ENCODE measurements at places on chromosomes 3 and 15.

DNA sequence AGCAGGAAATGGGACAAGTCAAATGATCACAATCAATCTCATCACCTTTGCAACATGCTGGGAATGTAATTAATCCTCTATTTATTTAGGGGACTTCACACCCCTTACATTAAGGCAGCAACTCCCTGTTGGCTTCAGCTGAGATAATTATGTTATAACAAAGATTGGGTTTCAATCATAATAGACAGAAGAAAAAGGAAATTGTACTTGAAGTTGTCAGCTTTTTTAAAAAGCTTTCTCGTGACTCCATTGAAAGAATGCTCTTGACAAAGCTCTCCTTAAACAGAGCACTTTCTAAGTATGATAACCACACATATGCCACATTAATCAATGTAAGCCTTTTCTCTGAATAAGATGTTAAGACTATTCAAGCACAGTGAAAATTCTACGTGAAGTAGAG is 65.7 kb downstream of the SHQ1 start:
- no peak for DNase-seq

- DNase-seq = no peak
Observed at GRCh38 chr3:125317761-125318160, 57.4 kb downstream of the ZNF148 start.

GRCh38 chr15:63601026-63601703 is 4.0 kb downstream of the FBXL22 start:
- DNase-seq = no peak

GRCh38 chr15:99514306-99514705 is 51.5 kb upstream of the MEF2A start:
- no peak for DNase-seq

- DNase-seq = no peak
Observed at GRCh38 chr3:9231471-9231870, 18.0 kb downstream of the SRGAP3 start.

GRCh38 chr15:51869060-51869421 is 39.6 kb downstream of the TMOD3 start:
- DNase-seq = no peak

GRCh38 chr3:45496555-45496954 is 98.0 kb upstream of the LIMD1 start:
- DNase-seq = no peak

- no peak for DNase-seq
Observed at GRCh38 chr3:105868431-105868741, 426 bp downstream of the CBLB start.

- DNase-seq = no peak
Observed at GRCh38 chr3:60136601-60137000, 1086.8 kb upstream of the CFAP20DC start.

GRCh38 chr3:12955651-12956315 is 114.4 kb upstream of the RPL32 start:
- no peak for DNase-seq

GRCh38 chr15:60595665-60596064 is 116.7 kb upstream of the ICE2 start:
- DNase-seq = no peak

GRCh38 chr15:71373917-71374316 is 258.6 kb downstream of the THSD4 start:
- no peak for DNase-seq

DNA sequence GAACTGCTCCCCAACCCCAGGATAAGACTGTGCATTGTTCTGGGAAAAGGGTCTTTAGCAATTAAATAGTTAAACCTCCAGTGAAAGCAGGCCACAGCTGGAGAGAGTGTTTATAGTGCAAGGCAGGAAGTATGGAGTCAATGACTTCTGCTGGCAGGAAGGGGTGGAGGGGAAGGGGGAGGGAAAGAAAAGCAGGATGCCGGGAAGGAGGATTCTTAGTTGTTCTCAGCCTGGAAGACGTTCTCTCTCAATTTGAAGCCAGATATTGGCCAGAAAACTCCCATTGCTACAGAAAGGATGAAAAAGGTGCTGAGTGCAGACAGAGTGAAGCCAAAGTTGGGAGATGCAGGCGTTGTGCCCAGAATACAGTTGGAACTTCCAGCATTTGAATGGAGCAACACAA is 35.7 kb upstream of the ACTL6A start:
- peak; percentile 50 for DNase-seq

- DNase-seq = no peak
Observed at GRCh38 chr3:17738219-17738618, 4.2 kb downstream of the TBC1D5 start.

DNA sequence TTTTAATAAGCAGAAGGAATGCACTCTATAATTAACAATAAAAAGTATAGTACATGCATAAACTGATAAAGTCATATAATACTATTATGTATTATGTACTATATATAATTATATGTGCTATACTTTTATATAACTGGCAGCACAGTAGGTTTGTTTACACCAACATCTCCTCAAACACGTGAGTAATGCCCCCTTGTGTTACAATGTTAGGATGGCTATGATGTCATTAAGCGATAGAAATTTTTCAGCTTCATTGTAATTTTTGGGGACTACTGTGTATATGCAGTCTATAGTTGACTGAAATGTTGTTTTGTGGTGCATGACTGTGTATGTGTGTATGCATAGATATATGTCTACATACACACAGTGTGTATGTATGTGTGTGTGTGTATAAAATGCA is 100.6 kb downstream of the SLMAP start:
- DNase-seq = peak; percentile 16

- no peak for DNase-seq
Observed at GRCh38 chr3:105958237-105959000, 89.6 kb upstream of the CBLB start.

DNA sequence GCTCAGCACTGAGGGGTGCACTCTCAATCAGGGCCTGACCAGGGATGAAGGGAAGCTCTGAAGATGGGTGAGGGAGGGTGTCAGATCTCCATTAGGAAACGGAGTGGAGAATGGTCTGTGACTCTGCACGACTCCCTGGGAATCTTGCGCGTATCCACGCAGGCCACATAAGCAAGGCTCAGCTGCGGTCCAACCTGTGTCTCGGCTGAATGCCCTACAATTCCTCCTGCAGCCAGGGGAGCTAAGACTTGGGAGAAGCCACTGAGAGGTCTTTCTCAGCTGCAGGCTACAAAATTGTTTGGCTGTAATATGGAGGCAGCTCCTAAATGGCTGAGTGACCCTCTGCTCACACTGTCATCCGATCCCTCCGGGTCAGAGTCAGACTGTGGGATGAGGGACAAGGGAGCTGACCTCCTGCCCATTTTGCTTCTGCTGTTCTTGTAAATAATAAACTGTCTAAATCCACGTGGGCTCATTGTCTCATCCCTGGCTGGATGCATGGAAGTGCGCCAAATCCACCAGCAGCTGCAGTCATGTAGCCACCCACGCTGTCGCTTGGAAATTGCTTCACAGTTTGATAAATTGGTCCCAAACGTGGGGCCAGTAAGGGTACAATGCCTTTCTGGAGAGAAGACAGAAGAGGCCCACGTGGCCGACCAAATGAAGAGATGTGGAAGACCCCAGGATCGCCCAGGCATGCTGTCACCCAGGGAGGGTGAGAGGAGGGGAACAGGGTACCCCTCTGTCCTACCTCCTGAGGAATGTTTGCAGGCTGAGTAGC is 30.5 kb downstream of the ALS2CL start:
- DNase-seq = no peak

GRCh38 chr3:190308154-190308553 is 14.1 kb downstream of the CLDN1 start:
- no peak for DNase-seq

- DNase-seq = no peak
Observed at GRCh38 chr3:84077479-84077878, 881.3 kb upstream of the CADM2 start.

DNA sequence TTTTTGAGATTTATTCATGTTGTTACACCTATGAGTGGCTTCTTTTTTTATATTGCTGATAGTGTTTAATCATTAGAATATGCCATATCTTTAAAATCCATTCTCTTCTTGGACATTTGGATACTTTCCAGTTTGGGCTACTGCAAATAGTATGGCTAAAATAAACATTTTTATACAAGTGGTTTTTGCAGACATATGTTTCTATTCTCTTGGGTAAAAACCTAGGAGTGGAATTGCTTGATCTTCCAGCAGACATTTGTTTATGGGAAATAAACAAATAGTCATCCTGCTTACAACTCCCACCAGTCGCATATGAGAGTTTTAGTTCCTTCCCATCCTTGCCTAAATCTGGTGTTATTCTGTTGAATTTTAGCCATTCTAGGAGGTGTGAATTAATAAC is 193.1 kb downstream of the ALCAM start:
- no peak for DNase-seq

DNA sequence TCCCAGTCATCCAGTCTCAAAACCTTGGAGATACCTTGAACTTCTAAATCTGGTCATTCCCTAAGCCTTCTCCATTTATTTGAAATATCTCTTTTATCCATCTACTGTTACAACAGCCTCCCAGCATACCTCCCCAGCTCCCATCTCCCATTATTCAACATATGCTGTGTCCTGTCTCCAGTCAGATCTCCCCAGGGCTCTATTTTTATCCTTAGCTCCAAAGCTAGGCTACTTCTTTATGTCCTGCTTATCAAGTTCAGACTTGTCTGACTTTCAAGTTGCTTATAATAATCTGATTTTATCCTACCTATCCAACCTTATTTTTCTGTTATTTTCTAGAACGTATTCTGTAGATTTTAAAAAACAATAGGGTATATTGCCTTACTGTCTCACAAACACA is 44.2 kb downstream of the IQGAP1 start:
- DNase-seq = no peak

DNA sequence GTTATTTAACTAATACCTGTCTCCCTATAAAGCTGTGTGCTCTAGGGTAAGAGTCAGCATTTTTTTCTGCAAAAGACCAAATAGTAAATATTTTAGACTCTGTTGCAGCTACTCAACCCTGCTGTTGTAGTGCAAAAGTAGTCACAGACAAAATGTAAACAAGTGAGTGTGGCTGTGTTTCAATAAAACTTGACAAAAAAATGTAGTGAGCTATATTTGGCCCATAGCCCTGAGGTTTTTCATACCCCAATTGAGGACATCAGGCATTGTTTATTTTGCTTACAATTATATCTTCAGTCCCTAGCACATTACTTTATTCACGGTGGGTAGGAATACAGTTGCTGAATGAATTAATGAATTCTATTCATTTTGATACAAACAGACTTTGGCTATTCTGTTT is 58.7 kb upstream of the TBC1D5 start:
- no peak for DNase-seq

GRCh38 chr3:39396690-39397089 is 9.8 kb upstream of the RPSA start:
- DNase-seq = no peak

GRCh38 chr3:187165144-187165543 is 25.8 kb upstream of the RPL39L start:
- DNase-seq = peak; percentile 48

- DNase-seq = no peak
Observed at GRCh38 chr3:61960976-61961375, 399.6 kb downstream of the PTPRG start.

DNA sequence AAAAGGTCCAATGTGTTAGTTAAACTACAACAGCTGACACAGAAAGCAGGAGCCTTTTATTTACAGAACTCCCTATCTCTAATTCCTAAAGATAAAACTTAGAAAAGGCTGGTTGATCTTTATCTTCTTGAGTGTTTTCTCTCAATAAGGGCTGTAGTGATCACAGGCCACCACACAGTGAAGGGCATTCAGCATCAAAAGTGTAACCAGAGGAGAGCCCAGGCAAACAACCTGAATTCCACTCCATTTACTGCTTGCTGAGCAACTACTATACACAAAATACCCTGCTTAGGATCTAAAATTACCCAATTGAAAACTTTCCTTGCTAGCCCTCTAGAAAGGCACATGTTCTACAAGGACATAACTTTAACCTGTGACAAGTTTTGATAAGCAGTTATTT is 122.7 kb downstream of the MEIS2 start:
- DNase-seq = no peak

DNA sequence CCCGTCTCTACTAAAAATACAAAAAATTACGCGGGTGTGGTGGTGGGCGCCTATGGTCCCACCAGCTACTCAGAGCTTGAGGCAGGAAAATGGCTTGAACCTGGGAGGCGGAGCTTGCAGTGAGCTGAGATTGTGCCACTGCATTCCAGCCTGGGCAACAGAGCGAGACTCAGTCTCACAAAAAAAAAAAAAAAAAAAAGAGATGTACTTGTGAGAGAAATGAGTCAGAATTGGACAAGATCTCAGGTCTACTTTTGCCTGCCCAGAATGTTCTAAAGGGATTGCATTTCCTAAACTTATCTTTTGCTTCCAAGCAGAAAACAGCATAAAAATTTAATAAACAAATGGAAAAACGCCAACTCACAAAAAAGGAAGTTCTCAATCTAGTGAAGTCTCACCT is 167.5 kb downstream of the NR2F2 start:
- no peak for DNase-seq

All from kidney capillary endothelial cell (primary cell).